ENCODE measurements at places on chromosomes 3 and 15.

DNA sequence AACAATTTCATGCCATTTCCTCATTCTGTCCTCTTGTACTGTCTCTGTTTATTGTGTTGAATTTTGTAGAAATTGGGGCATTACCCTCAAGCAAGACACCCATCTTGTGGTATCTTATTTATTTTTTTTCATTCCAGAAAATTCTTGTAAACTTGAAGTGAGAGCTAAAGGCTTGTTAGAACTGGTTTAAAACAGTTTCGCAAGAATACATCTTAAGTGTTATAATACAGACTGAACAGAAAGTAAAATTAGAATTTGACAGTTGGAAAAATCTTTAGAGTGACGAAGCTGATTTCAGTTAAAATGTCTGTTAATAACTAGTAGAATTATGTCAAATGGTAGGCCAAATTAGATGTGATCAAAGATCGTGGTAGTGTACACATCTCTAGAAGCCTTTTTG is 26.9 kb downstream of the RNF13 start:
- DNase-seq = no peak

GRCh38 chr3:142889212-142890014 is 530 bp upstream of the PCOLCE2 start:
- no peak for DNase-seq

DNA sequence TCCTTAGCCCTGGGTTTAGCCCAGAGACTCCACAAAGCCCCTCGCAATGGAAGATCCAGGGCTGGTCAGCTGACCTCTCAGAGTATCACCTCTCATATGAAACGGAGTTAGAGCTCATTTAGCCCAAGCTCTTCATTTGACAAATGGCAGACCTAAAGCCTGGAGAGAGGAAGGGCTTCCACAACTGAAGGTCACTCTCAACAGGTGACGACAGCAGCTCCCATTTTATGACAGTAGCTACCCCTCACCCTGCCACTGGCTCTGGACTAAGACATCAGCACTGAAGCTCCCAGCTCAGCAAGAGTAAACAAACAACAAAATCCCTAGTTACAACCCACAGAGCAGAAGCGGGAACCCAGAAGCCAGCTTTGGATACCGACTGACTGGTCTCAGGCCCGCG is 33.7 kb downstream of the TLE3 start:
- DNase-seq = no peak

GRCh38 chr15:52677593-52678467 is 1.4 kb downstream of the ATOSA start:
- no peak for DNase-seq

DNA sequence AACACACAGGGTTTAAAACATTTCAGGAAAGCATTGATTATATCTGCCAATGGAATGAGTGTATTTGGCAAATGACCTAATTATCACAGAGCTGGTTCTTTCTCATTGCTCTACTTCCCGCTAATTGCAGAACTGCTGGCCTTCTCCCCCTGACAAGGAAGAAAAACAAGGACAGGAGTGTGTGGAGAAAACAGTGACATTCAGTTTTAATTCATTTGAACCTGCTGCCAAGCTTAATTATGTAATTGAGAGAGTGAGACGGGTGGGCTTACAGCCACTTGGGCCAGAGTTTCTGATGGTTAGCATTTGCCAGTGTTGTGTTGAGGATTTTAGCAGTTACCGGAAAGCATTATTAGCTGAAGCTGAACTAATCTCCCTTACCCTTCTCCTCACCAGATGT is 301.4 kb downstream of the RBMS3 start:
- no peak for DNase-seq

DNA sequence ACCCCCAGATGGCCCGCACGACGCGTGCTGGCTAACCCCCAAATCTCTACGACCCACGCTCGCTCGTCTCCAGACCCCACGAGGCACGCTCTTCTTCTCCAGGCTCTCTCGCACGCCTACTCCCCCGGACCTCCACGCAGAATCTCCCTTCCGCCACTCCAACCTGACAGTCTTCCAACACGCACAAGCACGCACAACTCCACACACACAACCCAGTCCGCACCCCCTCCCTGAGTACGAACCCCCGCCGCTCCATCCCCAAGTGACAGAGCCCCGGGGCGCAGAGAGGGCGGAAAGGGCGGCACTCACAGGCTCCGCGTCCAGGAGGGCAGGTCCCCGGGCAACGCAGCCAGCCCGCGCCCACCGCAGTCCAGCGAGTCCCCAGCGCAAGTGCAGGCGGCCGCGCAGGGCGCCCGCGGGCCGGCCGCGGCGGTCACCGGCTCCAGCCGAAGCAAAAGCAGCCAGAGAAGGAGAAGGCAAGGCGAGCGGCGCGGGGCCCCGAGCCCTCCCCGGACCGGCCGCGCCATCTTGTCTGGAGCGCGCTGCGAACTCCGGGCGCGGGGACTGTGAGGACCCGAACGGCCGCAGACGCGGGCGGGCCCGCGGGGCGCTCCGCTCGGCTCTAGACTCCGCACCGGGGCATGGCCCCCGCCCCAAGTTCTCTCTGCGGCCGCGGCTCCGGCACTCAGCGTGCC is 794 bp downstream of the LRIG1 start:
- DNase-seq = no peak

- DNase-seq = no peak
Observed at GRCh38 chr3:192869131-192870031, 48.3 kb downstream of the MB21D2 start.

DNA sequence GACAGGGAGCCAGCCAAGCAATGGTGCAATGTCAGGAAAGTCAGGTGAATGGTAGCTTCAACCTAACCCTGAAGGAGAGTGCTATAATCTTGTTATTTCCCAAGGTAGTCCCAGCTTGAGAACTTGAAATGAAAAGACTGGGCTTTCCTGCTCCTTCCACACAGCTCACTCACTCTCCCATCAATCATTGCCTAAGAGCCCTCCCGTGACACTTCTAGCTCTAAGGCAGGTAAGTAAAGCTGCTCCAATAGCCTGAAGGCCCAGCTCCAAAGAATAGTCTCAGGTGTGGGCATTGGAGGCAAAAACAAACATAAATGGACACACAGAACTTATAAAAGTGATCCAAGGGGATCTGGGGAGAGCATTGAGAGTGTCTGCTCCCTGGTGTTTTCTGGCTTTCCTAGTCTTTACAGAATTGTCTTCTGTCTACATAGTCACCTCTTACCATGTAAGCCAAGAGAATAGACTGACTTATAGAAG is 63.1 kb upstream of the TBC1D5 start:
- DNase-seq = no peak

- peak; percentile 26 for DNase-seq
Observed at GRCh38 chr3:32816439-32817256, 1.1 kb upstream of the TRIM71 start.

- DNase-seq = no peak
Observed at GRCh38 chr15:95812491-95812890, 518.0 kb upstream of the NR2F2 start.

GRCh38 chr3:156264771-156265170 is 144.4 kb downstream of the KCNAB1 start:
- no peak for DNase-seq

- DNase-seq = no peak
Observed at GRCh38 chr3:128398586-128398985, 68.1 kb downstream of the DNAJB8 start.

GRCh38 chr3:190326930-190327329 is 4.7 kb upstream of the CLDN1 start:
- DNase-seq = no peak

- no peak for DNase-seq
Observed at GRCh38 chr3:18402239-18402799, 22.8 kb downstream of the SATB1 start.

DNA sequence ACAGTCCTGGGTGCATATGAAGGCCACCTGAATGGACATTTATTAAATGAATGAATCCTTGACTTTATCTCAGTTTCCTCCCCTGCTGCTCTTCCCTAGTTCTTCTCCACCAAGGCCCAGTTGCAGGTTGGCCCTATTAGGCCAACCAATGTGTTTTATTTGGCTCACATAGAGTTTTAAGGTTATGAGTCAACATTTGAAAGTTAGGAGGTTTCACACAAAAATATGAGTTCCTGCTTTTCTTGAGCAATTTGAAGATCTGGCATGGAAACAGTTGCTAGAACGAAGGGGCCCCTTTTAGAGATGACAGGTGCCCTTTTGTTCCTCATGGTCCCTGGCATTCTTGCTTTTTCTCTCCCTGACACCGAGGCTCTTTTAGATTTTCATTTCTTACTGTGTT is 83.0 kb upstream of the PDZRN3 start:
- no peak for DNase-seq

- no peak for DNase-seq
Observed at GRCh38 chr3:17539436-17539835, 203.0 kb downstream of the TBC1D5 start.

DNA sequence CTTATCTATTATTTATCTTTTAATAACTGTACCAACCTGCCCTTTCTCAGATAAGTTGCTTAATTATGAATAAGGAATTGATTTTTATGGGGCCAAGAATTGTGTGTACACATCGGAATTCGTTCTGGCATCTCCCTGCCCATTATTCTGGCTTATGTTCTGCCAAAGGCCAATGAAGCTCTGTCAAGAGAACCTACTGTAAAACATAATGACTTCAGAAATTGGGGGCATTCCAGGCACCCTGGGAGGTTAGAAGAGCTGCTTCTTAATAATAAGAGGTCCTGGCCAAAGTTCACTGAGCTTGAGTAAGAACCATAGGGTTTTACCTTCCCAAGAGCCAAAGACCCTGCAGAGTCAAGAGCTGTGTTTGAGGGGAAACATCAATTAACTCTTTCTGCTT is 261.7 kb downstream of the SLC9A9 start:
- DNase-seq = no peak

DNA sequence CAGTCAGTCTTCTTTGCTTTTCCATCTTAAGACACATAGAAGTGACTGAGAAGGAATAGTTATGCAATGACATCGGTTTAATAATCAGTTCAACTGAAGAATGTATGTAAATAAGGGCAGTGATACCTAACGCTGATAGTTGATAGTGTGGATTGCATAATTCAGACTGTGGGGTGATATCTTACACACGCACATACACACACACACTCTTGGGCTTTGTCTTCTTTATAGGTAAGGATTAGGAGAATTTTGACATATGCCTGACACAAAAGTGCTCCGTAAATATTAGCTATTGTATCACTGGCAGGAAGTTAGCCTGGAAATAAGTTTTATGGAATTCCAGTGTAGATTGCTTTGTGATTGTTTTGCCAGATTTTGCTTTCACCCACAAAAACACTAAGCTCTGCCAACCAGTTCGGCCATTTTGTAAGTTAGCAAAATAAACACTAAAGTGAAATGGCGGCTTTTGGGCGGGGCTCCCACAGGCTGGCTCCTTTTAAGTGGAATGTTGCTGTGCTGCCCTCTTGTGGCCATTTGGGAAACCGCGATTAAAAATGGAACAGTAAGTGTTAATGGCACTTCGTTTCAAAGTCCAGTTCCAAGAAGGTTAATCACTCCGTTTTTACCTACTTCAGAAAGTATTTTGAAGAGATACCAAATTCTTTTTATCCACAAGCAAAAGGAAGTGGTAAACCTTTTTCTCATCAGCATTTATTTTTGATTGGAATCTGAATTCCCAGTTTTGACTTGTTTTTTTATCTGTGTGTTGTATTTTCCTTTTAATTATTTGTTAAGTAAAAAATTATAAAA is 17.7 kb downstream of the CHD2 start:
- peak; percentile 39 for DNase-seq

DNA sequence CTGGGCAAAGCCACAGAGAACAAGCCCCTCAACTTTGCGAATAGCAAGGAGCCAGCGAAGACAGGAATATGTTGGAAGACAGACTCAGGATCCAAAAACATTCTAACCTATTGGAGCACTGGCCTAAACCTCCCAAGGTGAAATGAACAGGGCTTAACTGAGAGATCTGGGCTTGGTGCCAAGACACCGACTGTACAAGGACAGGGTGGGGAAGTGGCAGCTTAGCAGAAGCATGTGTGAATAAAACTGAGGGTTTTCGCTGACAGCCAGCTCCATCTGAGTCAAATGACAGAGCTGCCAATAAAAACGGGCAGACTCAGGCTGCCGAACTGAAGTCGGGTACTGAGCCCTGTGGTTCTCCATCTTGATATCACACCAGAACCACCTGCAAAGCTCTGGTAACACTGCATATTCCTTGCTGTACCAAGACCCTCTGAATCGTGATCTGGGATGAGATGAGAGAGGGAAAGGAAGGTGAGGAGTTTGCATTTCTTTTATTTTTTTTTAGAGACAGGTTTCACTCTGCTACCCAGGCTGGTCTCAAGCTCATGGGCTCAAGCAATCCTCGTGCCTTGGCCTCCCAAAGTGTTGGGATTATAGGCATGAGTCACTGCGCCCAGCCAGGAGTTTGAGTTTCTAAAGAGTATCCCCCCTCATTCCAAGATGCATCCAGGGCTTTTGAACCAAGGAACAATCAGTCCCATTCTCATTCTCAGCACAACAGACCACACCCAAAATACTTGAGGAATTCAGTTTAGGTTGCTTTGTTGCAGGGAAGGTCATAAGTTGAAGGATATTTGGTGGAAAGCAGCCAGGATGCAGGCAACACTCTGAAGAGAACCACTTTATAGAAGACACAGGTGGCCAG is 6.0 kb upstream of the PLCB2 start:
- DNase-seq = no peak

DNA sequence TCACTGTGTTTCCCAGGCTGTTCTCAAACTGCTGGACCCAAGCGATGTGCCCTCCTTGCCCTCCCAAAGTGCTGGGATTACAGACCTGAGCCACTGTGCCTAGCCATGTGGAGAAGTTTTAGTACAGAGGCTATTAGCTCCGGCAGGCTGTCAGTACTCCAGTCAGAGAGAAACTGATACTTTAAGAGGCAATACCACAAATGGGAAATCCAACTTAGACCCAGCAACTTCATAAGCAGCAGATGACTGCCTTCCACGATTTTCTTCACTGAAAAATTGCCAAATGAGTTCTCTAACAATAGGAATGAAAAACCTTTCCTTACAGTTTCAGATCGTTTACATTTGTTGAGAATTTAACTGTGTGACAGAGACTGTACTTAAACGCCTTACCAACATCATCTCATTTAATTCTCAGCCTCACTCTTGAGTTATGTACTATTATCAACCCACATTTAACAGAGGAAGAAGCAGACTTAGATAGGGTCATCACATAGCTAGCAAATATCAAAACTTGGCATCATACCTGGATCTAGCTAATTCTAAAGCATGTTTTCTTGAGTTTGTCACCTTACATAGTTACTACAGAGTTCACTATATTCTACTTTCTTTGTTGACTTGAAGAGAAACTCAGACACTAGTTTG is 127.4 kb downstream of the TCF12 start:
- DNase-seq = no peak

GRCh38 chr15:98651036-98651481 is 2.7 kb downstream of the IGF1R start:
- DNase-seq = no peak

GRCh38 chr3:194532591-194532990 is 45.8 kb upstream of the ATP13A3 start:
- DNase-seq = no peak

DNA sequence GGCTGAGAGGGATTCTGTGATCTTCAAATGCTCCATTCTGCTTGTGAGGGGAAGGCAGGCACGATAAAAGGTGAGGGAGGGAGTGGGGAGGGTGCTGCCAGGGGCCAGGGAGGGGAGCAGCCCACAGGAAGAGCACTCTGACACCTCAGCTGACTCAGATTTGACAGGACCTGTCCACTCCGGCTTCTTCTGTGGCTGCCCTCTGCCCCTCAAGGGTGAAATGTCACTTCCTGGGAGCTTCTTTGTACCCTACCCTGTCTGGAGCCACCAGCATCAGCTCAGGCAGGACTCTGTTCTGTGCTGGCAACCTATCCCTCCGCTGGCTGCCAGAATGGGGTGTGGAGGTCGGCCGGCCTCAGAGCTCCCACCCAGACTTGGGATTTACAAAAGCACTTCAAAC is 114.0 kb upstream of the HACD2 start:
- DNase-seq = no peak
